ENCODE measurements at places on chromosomes 12 and 14.

DNA sequence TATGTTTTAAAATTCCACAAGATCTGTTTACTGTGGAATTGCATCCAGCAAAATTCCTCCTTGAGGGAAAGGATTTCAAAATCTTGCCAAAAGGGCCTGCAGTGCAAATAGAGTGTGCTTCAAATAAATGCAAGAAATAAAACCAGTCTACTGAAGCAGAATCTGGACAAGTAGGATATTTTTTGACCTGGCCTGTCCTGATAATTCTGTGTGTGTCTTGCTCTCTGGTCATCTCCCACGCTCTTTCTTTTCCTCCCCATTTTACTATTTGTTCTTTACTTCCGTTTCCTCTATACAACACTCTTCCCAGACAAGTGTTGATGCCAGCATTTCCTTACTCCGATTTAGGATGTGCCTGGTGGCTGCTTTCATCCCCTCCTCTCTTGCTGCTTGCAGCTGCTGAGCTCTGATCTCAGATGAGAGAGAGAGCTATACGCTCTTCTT, 115.9 kb downstream of the GPR135 start:
- DNase-seq = no peak

- no peak for DNase-seq
These were observed 6.3 kb downstream of the RACGAP1 start for GRCh38 chr12:50018968-50019367.

GRCh38 chr12:127822809-127823411, 444.1 kb upstream of the TMEM132C start:
- DNase-seq = no peak

- no peak for DNase-seq
These were observed 13.5 kb downstream of the ISCA2 start for GRCh38 chr14:74507085-74507484.

DNA sequence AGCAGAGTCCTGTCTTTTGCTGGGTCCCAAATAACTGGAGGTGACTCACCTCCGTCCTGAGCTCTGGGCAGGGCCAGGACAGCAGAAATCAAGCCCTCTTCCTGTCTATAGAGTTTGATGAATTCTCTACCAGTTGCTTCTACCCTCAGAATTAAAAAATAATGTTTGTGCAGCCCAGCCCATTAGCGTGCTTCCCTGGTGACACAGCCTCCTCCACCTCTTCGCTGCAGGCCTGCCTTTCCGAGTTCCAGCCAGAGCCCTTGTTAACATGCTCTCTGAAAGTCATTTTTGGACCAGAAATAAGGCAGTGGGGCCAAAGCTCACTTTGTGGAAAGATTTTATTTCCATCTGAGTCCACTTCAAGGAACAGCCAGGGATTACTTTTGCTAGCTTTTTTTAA, 94.0 kb downstream of the TBX5 start:
- peak; percentile 20 for DNase-seq

DNA sequence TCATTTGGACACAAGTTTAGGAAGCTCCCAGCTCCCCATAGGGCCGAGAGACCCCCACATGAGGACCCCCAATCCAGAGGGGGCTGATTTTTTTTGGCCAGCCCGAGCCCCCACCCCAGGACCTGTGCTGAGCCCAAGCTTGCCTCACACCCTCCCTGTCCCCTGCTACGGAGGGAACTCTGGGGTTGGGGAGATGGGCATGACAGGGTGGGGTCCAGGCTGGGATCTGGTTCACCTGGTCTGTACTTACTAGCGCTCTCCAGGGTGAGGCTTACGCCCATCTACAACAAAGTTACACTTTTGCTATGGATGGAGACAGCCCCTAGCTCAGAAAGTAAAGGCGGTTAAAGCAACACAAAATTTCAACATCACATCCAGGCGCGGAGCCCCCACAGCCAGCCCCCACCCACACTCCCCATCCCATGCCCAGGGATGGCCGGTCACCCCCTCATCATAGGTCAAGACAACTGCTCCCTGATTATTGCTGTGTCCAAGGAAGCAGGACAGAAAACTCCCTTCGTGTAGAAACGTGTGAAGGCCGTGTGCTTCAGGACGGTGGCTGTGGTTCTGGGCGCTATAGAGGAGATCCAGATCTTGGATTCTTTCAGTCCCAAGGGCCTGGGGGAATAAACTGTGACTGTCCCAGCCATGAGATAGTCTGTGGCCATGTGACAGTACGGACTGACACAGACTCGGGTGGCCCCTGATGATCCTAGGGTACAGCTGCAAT, 10.7 kb downstream of the SLC25A29 start:
- no peak for DNase-seq

DNA sequence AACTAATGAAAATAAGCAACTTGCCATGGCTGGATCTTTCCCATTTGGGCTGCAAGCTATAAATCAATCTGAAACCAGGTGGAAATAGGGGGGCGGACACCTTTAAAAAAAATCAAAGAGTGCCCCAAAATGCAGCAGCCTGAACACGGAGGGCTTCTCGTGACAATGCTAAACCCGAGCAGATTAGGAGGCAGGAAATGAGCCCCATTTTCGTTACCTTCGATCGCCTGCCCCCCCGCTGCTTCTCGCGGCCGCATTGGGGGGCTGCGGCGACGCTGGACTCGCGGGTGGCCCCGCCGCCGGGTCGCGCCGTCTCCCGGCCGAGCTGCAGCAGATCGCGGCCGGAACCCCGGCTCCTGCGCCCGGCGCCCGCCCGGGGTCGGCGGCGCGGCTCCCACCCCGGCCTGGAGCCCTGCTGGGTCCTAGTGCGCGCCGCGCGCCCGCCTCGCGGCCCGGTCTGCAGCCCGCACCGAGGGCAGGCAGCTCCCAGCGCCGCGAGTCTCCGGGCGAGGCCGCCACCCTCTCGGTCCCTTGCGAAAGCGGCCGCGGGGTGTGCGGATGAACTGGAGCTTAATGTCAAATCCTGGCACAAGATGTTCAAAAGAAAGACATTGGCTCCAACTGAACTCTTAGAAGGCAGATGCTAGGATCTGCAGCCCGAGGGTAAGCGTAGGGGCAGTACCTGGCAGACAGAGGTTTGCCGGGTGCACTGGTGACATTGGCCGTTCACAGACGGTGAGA, 201.9 kb upstream of the FOXN3 start:
- peak; percentile 67 for DNase-seq

- no peak for DNase-seq
These were observed 8.2 kb downstream of the GNPNAT1 start for GRCh38 chr14:52783206-52783605.

GRCh38 chr14:53437858-53438257, 284.7 kb upstream of the DDHD1 start:
- no peak for DNase-seq

- no peak for DNase-seq
These were observed 202.2 kb upstream of the DCN start for GRCh38 chr12:91384806-91385205.
